NCI-H524 treated with DMSO at 0.1 percent for 48 hours (cell line): ENCODE measurements at places on chromosomes 11 and 22.

DNA sequence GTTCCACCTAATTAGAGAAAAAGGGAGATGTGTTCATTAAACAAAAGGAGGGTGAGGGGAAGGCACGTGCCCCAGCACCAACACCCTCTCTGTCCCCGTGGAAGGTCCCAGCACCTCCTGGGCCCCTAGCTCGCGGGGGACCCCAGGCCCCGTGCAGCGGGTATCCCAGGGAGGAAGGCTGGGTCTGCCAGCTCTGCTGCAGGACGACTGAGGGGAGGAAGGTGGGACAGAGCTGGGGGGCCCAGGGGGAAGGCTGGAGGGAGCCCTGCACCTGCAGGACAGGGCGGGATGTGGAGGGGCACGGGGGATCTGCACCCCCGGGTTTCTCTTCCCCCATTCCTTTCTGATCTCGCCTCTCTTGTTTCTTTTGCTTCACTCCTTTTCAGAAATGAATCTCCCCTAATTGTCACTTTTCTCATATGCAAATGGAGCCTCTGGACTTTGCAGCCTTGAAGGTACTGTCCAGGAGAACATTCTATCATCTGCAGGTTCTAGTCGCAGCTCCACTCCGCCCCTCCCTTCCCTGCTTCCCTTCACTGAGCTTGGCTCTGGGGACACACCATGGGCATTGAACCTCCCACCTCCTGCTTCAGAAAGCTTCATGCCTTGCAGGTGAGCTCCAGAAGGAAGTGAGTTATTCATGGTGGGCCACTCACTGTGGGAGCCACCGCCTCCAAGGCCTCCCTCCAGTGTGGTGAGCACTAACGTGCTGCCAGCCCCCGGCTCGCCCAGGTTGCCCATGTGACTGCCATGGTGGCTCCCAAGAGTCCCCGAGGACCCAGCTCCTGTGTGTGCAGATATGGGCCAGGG lies 111.0 kb downstream of the ST3GAL4 start:
- DNase-seq, result no peak

GRCh38 chr11:131652231-131652630 lies 281.8 kb downstream of the NTM start:
- no peak for DNase-seq

DNA sequence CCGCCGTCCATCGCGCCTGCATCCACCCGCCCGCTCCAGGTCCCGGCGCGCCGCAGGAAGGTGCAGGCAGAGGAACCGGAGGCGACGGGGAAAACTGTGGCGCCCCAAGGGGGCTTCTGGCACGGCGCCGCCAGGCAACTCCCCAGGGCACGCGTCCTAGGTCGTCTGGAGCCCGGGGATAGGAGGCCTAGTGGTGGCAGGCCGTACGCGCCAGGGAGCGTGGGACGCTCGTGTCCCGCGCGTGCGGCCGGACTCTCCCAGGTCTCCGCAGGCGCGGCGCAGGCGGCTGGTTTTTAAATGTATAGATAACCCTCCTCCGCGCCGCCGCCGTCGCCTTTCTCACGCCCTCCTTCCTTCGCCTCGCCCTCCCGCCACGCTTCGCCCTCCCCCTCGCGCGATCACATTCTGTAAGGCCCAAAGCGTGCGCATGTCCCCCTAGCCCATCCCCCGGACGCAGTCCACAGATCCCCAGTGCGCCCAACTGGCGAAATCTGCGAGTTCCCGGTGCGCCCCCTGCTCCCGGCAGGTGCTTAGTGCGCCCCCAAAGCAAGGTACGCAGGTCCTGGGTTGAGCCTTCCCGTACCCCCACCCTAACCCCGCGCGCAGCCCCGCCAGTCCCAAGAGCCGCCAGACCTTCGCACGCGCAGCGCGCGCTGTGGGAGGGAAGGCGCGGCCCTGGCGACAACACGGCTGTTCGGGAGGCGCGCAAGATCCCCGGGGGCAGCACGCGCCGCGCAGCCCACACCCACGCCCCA lies at the start of gene ASCL2:
Gene ASCL2 (minus strand): TSS at position 267 of the 755 bp plus-strand sequence. CDS start 256 bp downstream, at position 11.
- no peak for DNase-seq

- no peak for DNase-seq
Measured at GRCh38 chr22:28025866-28026575, 107.0 kb upstream of the PITPNB start.

GRCh38 chr22:29724843-29725242 lies 5.0 kb downstream of the CABP7 start:
- DNase-seq, result no peak

GRCh38 chr11:60168306-60168705 lies 14.6 kb downstream of the MS4A6A start:
- no peak for DNase-seq

DNA sequence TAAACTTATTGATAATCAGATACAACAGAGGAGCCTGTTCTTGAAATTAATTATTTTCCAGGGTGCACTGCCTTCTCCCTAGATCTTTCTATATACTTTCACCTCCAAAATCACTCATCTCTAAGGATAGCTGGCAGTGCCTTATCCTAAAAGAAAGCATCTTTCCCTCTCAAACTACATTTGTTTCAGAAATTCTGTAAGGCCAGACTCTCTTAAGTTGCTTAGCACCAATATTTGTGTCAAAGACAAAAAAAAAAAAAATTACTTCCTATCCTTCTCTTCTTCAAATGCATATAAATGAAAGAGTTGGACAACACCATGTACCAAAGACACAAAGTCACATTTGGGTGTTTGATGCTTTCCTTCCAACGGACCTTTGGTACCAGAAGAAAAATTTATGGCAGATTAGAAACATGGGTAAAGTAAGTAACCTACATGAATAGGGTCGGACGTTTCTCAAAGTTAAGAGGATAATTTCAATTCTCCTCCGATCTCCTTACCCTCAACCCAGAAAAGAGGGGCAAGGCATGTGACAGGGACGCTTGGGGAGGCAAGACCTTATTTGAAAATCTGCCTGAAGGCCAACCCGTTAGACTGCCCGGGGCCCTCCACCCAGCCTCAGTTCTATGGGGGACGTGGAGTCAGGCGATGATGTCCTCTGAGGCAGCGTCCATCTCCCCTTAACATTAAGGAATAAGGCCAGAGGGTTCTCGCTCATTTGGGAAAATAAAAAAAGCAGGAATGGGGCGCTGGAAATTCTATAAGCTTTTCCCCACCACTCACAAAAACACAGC lies 66.3 kb downstream of the ETS1 start:
- no peak for DNase-seq

- no peak for DNase-seq
Measured at GRCh38 chr11:106076171-106076918, 802 bp downstream of the KBTBD3 start.

GRCh38 chr11:63719987-63720386 lies 38.7 kb downstream of the RTN3 start:
- no peak for DNase-seq

DNA sequence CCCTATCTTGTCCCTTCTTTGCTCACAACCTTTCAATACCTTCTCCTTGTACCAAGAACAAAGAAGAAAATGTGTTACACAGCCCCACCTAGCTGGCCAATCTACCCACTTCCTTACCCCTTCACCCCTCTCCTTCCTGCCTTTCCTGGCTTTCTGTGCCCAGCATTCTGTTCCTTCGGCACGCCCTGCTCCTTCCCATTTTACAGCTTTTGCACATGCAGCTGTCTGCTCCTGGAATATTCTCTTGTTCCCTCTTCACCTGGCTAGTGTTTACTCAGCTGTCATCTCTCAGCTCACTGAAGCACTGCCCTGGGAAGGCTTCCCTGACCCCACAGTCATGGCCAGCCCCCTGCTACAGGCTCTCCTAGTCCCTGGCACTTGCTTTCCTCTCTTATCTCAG lies 30.7 kb downstream of the SERPINH1 start:
- DNase-seq, result peak; percentile 55

- DNase-seq, result no peak
Measured at GRCh38 chr22:50025993-50026392, 13.4 kb upstream of the IL17REL start.

GRCh38 chr11:65403607-65404121 lies 17.2 kb downstream of the FRMD8 start:
- no peak for DNase-seq

DNA sequence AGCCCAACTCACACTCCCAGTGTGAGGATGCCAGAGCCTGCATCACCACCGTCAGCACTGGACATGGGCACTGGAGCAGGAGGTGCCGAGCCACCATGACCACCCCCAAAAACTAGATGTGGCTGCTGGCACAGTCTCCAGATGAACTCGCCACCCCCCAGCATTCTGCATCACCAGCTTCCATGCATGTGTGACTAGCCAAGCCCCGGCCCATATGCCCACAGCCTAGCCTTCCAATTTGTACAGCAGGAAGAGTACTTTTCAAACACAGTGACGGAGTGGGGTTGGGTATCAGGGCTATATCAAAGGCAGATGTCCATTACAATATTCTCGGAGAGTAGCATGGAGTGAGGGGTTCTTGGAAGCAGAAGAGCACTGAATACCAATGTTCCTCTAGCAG lies 62.9 kb downstream of the SMCO4 start:
- no peak for DNase-seq

DNA sequence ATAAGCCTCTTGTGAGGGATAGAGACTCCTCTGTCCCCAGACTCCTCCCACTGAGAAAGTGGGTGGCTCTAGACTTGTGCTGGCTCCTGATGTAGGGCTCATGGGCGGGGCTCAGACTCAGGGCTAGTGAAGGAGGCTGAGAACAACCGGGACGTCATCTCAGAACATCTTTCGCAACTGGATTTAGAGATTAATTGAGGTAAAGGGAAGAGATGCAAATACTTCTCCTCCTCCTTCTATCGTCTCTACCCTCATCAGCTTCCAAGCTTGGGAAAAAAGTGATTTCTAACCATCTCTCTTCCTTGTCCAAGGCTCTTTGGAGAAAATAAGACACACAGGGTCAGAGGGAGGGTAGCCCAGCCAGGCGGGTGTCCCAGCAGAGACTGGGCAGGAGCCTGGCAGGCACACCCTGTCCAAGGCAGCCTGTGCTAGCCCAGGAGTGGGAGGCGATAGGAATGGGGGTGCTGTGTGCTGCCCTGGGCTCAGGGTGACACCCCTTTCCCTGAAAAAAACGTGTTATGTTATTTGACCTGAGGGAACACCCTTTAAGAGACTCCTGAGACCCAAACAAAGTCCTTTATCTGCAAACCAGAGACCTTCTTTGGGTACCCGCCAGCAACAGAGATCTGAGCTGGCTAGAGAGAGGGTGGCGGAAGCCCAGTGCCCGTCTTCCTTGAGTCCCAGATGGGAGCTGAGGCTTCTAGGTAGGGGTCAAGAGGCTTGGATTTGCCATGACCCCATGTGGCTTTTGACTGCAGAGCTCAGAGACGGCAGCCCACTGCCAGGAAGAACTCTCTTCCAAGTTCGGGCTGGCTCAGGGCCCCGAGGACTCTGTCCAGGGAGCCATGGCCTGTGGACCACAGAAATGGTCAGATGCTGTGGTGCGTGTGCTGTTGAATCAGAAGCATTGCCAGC lies 160.9 kb downstream of the ADAMTS15 start:
- DNase-seq, result no peak

DNA sequence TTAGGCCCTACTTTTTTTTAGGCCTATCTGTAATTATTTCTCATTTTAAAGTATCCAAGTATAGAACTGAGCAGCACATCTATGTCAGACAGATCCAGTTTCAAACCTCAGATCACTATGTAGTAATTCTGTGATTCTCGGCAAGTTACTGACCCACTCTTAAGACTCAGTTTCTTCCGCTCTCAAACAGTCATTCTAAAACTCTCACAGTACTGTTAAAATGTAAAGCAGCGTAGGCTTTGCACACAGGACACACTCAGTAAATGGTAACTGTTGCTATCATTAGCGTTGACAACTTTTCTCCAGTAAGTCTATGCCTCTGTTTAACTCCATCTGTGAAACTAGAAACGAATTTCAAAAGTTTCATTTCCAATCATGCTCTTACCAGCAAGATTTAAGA lies 277.1 kb downstream of the TTC28 start:
- no peak for DNase-seq

DNA sequence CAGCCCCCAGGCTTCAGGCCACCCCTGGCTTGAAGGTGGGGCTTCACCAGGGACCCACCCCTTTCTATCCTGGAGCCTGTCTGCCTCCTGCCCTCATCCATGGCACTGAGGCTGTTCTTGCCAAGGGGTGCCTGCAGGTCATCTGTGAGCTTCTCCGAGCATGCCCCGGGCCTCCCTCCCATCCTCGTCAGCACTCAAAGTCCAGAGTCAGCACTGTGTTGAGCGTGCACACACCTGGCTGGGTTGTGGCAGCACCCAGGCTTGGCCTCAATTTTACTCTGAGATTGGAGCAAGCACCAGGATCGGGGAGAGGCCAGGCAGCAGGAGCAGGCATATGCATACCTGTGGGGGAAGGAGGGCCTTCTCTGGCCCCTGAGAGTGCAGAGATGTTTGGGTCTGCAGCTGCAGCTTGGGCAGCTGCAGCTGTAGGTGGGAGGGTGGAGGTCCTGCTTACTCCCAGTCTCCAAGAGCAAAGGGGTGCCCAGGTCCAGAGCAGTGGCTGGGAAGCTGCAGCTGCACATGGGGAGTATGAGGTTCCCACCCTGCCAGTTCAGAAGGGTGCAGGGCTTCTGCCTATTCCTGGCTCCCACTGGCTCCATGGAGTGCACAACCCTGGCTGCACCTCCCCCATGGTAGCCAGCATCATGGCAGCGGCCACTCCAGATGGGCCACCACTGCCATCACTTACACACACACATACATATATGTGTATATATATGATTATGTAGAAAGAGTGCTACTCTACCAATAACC lies 488.7 kb downstream of the JRKL start:
- DNase-seq, result no peak

GRCh38 chr22:19901577-19902244 lies 39.9 kb upstream of the COMT start:
- DNase-seq, result no peak

GRCh38 chr22:33504941-33505625 lies 415.2 kb downstream of the LARGE1 start:
- DNase-seq, result no peak

DNA sequence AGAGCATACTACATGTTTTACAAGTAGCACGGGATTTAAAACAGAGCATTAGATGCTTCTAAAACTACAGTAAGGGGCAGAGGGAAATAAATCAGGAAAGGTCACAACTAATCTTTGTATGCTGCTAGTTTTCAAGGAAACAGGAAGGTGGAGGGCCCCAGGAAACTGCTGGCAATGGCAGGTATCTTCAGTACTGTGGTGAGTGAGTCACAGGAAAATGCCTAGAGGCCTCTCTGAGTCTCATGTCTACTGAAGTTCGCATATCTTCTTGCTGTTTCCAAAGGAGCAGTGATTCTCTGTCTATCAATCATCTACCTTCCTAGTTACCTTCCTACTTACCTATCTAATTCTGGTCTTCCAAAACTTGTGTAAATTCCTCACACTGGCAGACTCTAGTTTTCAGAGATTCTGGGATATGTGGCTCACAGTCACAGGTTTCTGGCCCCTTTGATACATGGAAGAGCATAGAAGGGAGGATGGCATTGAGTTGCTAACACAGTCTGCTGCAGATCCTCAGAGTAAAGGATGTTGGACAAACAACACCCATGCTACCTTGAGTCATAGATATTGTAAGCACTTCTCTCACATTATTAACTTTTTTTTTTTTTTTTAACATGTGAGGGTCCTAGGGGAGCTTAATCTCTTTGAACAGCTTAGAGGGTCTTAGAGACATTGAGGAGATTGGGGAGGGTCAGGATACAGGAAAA lies 58.8 kb upstream of the SYN3 start:
- no peak for DNase-seq
